CD4-positive, alpha-beta memory T cell (primary cell): ENCODE measurements at places on chromosomes 1 and 21. TPM values are rescaled to one million over a fixed set of nuclear protein-coding genes. Genes with fewer than 3 reads are reported as not detected.

AGT gene
- total RNA-seq = not detected

TCHHL1 gene
- not detected for total RNA-seq

CYP4A11 gene
- not detected for total RNA-seq

- DNase-seq = no peak
Observed at GRCh38 chr1:168693197-168693871, 35.7 kb downstream of the DPT start.

- no peak for DNase-seq
Observed at GRCh38 chr1:30111431-30111830, 612.0 kb downstream of the MATN1 start.

DNA sequence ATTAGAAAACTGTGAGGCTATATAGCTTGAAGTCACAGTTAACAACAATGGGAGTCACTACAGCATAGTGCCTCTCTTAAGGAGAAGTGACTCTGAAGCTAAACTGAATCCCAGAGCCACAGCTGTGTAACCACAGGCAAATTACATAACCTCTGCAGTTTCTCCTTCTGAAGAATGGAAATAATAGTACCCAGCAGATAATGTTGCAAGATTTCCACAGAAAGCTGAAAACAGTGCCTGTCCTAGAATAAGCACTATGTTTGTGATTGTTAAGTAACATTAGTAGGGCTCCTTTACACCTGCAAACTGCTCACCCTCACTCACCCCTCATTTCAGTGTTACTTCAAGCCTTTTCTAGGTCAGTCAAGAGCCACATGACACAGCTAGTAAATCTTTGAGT, 886.7 kb downstream of the PLA2G4A start:
- no peak for DNase-seq

DNA sequence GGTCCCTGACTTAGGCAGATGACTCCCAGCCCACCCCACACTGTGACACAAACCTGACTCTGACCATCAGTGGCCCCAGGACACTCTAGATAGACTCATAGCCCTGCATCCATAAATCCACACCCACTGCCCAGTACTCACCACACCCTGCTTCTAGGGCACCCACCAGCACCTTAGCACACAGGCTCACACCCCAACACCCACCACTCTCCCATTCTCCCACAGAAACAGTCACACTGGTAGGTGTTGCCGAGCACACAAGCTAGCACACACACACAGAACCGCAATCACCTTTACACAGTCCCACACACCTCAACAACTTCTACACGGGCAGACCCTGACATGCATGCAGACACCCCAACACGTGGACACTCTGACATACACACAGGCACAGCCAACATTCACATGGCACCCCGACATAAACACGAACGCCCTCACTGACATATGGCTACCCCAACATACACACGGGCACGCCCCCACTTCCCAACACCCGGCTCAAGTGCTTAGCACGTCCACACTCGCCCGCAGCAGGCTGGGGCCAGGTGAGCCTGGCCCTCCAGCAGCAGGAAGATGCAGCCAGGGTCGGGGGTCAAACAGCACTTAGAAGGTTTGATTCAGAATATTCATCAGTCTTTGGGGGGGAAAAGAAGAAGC, 105.5 kb upstream of the TARDBP start:
- no peak for DNase-seq
